ENCODE measurements at places on chromosomes 11 and 22. TPM values are rescaled to one million over a fixed set of nuclear protein-coding genes. Genes with fewer than 3 reads are reported as not detected.
A peak's percentile ranks its signal among the peaks of the same experiment; 100 is the strongest.

GAS2L1 gene
- 36.6 TPM for total RNA-seq

GAB4 gene
- total RNA-seq, result not detected

DNA sequence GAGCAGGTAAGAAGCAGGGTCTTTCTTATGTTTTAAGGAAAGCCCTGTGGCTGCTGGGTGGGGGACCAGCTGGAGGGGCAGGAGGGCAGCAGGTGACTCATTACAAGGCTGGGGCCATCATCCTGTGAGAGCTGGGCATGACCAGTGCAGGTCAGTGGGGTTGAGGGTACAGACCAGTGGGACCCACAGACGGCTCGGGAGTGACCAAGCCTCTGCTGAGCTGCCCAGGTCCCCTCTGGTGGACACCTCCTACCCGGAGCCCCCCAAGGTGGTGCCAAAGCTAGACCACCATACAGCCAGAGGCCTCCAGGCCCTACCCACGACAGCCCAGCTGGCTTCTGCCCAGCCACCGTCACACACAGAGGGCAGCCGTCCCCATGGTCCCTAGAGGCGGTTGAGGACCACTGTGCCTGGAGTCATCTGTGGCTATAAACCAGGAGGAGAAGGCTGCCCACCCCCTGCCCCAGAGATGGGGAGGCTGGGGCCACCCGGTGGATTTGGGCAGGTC is 670 bp downstream of the MYEOV start:
- ATAC-seq, result no peak

DNA sequence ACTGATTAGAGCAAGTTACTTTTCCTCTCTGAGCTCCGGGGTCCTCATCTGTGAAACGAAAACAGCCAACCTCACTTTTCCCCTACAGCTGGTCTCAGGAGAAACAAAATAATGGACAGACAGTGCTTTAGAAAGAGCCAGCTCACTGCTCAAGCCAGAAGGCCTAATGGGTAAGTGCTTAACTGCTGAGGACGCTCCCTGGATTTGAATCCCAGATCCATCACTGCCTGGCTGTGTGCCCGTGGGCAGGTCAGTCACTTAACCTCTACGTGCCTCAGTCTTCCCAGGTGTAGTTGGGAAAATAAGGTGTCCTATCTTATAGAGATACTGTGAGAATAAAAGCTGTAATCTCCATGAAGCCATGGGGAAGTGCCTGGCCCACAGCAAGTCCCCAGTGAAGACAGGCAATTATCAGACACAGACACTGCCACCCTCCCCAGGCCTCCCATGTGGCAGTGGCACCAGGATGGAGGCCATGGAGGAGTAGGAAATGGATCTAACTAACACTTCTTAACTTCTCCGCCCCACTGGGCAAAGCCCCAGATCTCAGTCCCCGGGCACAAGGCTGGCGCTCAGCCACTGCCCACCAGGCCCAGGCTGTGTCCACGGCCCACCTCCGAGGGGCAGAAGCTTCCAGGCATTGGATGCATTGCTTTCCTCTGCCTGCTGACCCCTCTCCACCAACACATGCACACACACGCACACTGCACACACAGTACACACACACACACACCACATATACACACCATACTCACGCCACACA is 9.2 kb downstream of the TP53I11 start:
- no peak for ATAC-seq

DNA sequence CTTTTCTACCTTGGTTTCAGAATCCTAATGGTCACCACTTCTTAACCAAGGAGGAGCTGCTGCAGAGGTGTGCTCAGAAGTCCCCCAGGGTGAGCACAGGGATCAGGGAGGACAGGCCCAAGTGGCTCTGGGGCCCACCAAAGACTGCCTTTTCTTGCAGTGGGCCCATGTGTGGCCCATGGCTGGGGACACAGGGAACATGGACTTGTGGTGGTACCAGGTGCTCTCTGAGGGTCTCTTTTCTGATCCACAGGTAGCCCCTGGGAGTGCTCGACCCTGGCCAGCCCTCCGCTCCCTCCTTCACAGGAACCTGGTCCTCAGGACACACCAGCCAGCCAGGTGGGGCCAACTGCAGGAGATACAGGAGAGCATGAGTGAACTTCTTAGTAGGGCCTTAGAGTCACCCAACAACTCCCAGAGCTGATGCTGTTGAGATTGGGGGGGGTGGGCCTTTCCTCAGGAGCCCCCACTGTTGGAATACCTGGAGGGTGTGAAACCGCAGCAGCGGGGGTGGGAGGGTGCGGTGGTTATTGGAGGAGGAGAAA is 2.0 kb downstream of the MUS81 start:
- ATAC-seq, result no peak

DNA sequence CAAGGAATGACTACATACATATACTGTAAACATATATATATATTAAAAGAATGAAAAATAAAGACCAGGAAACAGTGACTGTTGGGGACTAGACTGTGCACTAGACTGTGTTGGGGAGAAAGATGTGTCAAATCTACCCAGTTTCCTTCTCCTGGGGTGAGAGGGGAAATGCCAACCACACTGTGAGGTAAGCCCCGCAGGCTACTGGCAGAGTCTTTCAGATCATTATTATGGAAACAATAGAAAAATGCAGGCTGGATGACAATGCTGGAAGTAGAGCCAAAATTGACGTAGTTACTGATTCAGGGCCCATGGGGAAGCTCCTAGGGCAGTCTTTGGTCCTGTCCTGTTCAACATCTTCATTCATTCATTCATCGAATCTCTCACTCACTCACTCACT is 101.4 kb downstream of the C11orf58 start:
- ATAC-seq, result no peak

DNA sequence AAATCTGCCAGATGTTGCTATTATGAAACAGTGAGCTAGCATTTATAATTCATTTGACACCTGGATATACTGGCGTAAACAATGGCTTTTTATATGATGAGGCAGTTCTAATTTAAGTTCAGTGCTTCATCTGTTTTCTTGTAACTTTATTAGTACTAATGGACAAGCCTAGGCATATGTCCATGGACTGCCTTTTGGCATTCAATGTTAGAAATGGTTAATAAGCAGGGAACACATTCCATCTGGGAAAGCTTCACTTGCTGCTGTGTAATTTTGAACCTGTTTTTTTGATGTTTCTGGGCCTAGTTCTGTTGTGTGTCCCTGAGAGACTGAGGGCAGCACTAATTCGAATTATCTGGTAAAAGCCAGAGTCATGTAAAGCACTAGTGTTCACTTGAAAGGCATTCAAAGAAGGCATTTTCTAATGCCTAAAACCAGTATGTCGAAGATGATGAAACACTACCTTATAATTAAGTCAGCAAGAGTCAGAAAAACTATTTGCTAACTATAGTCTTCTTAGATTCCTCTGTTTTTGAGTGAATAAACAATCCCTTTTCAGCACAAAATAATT is 138.5 kb downstream of the SWAP70 start:
- peak; percentile 91 for ATAC-seq

DNA sequence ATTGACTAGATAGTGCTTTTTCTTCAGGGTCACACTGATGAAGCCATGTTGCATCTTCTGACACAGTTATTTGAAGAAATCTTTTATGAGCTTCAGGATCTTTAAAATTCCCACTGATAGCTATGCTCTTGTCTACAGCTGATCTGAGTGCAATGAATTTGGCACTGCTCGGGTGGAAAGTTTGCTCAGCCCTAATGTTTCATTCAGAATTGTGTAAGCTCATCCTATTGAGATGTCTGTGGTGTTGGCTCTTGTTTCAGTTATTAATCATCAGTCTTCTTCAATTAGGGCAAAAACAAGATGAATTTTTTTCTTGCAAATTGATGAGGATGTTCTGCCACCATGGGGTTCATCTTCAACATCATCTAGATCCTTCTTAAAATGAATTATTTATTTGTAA is 1387.0 kb upstream of the RAG2 start:
- ATAC-seq, result no peak

EMID1 gene
- total RNA-seq, result 0.15 TPM

- no peak for ATAC-seq
Measured at GRCh38 chr22:48135592-48135991, 1373.1 kb downstream of the TBC1D22A start.

APOBEC3B gene
- not detected for total RNA-seq

Measured in gastroesophageal sphincter (tissue), 4 donors.